ENCODE measurements at places on chromosomes 6 and 20. TPM values are rescaled to one million over a fixed set of nuclear protein-coding genes. Genes with fewer than 3 reads are reported as not detected.

- DNase-seq, result no peak
Observed at GRCh38 chr20:6533761-6534479, 233.6 kb upstream of the BMP2 start.

DNA sequence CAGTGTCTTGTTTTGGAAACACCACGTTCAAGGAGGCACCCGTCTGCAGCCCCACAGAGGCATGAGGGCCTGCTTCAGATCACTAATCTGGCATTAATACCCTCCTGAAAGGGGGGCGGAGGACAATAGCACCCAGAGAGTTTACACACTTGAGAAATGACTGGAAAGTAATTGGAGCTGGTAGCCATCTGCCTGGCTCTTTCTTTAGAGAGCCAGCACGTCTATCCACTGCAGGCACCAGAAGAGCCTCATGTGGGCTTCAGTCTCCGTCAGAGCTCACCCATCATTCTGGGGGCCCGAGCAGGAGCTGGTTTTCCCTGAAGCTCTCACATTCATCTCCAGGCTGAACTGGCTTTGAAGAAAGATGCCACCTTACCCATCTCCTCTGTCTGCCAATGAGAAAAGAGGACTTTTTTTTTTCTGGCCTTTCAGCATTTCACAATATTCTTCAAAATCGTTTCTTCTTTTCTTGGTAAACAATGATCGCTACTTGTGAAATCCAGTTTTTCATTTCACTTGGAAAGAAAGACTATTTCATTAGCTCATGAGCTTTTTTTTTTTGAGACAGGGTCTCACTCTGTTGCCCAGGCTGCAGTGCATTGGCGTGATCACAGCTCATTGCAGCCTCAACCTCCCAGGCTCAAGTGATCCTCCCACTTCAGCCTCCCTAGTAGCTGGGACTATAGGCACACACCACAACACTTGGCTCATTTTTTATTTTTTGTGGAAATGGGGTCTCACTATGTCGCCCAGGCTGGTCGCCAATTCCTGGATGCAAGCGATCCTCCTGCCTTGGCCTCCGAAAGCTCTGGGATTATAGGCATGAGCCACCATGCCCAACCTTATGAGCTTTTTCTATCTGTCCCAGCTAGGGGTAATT is 124.7 kb upstream of the ZNF217 start:
- no peak for DNase-seq

GRCh38 chr6:139334806-139335446 is 39.5 kb downstream of the CITED2 start:
- DNase-seq, result no peak

The RAET1G gene
- total RNA-seq, result not detected

GRCh38 chr6:119040229-119040628 is 38.2 kb downstream of the FAM184A start:
- no peak for DNase-seq

The PLEKHG1 gene
- total RNA-seq, result 0.44 TPM

The CUL7 gene
- 19.6 TPM for total RNA-seq

- DNase-seq, result no peak
Observed at GRCh38 chr6:11734861-11735613, 43.6 kb downstream of the ADTRP start.

- no peak for DNase-seq
Observed at GRCh38 chr6:168115748-168116437, 36.9 kb upstream of the FRMD1 start.
